ENCODE measurements at places on chromosomes 3 and 15. TPM values are rescaled to one million over a fixed set of nuclear protein-coding genes. Genes with fewer than 3 reads are reported as not detected.

DNA sequence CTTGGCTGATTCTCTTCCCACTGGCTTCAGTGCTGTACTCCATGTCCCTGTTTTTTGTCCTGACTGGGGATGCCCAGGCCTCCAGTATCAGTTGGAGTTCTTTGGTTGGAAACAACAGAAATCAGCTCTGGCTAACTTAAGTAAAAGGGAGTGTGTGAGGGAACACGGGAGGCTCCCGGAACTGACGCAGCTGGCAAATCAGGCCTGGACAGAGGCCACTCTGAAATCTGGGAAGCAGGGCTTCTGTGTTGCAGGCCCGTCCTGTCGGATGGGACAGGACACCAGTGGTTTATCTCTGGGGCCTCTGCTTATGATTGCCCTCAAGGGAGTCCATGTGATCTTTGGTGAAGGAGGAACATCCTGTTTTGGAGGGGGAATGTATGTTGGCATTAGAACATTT, 124.3 kb downstream of the CHCHD6 start:
- DNase-seq = no peak

GRCh38 chr15:89905846-89906378, 6.8 kb downstream of the ARPIN start:
- no peak for DNase-seq

DNA sequence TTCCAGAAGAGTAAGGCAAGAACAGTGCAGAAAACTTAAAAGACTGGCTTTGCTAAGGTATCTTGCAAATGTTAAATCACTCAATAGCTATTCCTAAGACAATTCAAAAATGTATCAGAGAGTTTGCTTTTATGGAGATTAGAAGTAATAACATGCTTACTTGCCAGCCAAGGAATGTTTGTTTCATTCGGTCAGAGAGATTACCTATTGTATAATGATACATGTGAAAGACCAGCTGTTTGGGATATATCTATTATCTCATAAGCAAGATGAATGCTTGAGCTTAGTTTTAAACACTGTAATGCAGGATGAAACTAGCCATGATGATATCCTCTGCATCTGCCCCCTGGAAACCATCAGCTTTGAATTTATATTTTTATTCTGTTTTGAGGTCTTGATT, 70.7 kb downstream of the MAP2K5 start:
- DNase-seq = no peak

- no peak for DNase-seq
Measured at GRCh38 chr3:69290006-69290405, 95.9 kb downstream of the FRMD4B start.

HYKK gene
- 3.7 TPM for polyA plus RNA-seq

CTXN2 gene
- polyA plus RNA-seq = not detected

Data from muscle of arm (tissue), 14 donors.